GM12892 (cell line): ENCODE measurements at places on chromosomes 2 and 18.

GRCh38 chr2:231524477-231525247, 5.6 kb downstream of the NMUR1 start:
- no peak for DNase-seq

GRCh38 chr2:224820283-224820991, 104.3 kb upstream of the CCDC195 start:
- DNase-seq = no peak

- DNase-seq = no peak
Observed at GRCh38 chr2:17835516-17835915, 19.3 kb downstream of the MSGN1 start.

GRCh38 chr2:70790136-70790828, at the start of gene FIGLA:
FIGLA (minus strand) TSS chr2:70790643; CDS start chr2:70790638, 5 bp downstream.
- DNase-seq = no peak

- no peak for DNase-seq
Observed at GRCh38 chr2:45979065-45979464, 318.1 kb upstream of the EPAS1 start.
